CD4-positive, alpha-beta T cell treated with Interleukin-4 for 4 hours (primary cell): ENCODE measurements at places on chromosomes 5 and 9.

GRCh38 chr9:93004561-93004960 is 53.9 kb upstream of the SUSD3 start:
- no peak for DNase-seq

GRCh38 chr5:173324115-173325001 is 3.9 kb downstream of the STC2 start:
- no peak for DNase-seq

DNA sequence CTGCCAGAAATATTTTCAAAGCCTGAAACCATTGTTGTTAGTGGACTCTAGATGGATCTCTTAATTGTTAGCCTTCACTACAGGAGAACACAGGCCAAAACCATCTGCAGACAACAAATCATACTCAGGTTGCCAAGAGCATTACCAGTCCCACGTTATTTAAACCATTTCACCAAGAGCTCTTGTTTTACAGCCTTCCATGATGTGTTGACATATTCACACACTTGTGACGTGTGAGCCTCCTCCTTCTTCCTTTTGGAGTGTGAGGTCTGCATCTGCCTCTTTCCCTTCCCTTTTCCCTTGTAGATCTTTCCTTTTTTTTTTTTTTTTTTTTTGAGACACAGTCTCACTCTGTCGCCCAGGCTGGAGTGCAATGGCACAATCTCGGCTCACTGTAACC is 279.0 kb downstream of the AUH start:
- no peak for DNase-seq

DNA sequence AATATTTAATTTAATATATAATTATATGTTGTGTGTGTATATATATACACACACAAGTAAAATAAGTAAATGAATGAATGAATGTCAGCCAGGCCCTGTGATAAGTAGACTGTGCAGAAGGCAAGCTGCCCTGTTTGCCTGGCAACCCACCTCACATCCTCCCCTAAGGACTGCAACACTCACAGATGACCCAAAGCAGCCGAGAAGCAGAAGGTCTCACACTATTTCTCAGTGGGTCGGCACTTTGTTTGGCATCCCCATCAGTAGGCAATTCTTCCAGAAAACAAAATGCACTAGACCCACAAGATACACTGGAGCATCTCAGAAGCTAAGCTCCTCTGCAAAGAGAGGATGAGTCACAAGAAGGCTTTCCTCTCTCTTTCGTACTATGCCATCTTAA is 152.1 kb upstream of the GRAMD2B start:
- DNase-seq: no peak

DNA sequence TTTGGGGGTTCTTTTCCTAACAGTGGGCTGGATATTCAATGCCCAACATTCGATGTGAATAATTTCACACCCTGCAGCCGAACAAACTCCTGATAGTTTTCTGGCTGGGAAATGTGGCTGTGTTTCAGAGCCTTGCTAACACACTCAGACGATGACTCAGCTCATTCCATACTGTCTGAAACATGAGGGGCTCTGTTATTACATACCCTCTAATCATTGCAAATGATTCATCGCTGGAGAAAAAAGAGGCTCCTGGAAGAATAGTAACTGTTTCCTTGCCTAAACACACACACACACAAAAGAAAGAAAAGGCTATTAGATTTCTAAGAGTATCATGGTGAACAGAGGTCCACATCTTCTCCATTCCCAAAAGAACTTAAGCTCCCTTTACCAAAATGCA is 75.8 kb downstream of the OXCT1 start:
- DNase-seq: no peak

DNA sequence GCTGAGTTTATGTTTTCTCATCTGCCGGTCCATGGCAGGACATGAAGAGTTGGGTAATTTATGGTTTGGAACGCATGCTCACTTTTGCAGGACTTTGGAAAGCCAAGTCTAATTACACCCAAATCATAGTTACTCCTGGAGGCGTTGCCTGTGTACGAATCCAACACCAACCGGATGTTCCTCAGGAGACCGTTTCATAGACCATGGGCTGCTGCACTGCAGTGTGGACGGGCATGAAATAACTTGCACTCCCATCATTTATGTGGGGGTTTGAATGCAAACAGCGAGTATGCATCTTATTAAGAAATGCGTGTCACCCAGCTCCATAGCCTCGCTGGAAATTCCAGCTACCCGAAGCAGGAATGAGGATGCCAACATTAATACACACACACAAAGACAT is 96.1 kb upstream of the IRX2 start:
- DNase-seq: no peak

- DNase-seq: no peak
These were observed 288.5 kb upstream of the TMEM161B start for GRCh38 chr5:88557131-88557530.

GRCh38 chr9:113237026-113237425 is 15.7 kb downstream of the SLC31A1 start:
- no peak for DNase-seq

GRCh38 chr5:146825033-146825432 is 53.5 kb downstream of the PPP2R2B start:
- DNase-seq: no peak

DNA sequence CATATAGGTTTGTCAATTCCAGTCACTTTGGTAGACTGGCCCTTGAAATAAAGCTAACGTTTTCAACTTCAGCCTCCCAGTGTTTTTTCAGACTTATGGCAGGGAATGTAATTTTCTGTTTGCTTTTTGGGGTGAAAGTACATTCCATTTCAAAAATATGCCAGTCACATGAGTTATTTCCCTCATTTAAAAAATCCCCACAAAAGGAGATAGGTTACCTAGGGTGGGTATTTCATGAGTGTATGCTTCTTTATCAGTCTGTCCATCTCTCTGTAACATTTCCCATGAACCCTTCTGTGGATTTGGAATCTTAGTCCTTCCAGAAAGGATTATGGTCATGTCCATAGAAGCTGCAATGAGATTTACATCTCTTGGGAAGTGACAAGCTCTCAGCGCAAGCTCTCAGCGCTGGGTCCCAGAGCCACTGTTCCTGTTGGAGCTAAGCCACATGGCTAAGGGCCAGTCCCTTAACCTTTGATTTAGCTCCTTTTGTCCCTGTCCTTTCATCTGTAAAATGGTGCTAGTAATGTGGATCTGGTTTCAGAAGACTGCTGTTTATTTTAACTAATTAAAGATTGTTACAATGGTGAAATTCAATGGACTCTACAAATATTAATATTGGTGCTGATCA is 294.9 kb downstream of the NR3C1 start:
- no peak for DNase-seq

DNA sequence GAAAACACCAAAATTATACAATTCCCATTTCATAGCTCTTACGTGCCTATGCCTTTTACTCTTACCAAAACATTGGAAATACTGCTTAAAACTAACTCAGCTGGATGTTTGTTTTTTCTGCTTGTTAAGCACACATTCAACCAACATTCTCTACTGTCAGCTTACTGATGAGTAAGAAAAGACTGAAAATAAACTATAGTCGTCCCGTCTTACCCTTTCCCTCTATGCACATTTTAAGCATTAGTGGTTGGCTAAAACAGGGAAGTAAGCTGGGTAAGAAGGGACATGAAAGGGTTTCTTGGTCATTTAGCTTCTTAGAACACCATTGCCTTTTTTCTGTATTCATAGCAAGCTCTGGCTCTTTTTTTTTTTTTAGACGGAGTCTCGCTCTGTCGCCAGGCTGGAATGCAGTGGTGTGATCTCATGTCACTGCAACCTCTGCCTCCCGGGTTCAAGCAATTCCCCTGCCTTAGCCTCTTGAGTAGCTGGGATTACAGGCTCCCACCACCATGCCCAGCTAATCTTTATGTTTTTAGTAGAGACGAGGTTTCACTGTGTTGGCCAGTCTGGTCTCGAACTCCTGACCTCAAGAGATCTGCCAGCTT is 232.1 kb upstream of the PCSK5 start:
- DNase-seq: no peak

- DNase-seq: no peak
These were observed 81.5 kb upstream of the RASEF start for GRCh38 chr9:83144492-83144891.

DNA sequence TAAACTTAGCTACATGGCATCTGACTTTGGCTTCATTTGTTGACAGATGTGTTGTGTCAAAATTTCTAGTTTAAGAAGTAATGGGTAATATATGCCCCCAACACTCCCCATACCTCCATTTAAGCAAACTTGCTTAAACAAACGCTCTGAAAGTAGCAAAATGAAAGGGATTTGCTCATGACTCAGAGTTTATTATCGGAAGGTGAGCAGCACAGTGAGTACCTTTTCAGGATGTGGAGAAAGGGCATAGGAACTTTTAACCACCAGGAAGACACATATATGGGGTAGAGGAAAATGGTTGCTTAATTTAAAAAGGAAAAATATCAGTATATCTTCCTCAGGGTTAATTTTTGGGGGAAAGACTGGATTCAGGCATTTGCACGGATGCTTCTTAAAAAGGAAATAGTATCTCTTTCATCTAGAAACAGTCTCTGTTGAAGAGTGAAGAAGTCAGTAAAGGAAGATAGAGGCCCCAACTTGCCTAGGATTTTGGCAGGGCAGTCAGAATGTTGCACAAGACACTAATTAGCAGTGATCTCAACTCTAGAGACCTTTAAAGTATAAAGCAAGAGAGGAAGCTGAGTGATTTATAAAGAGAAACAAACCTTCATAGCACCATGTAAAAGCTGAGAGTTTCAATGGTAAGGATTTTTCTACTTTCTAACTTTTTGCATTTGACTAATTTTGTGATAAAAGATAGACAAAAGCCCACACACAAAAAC is 155.1 kb downstream of the TRIO start:
- no peak for DNase-seq

- DNase-seq: no peak
These were observed 159.3 kb downstream of the TMC1 start for GRCh38 chr9:72680593-72681282.

DNA sequence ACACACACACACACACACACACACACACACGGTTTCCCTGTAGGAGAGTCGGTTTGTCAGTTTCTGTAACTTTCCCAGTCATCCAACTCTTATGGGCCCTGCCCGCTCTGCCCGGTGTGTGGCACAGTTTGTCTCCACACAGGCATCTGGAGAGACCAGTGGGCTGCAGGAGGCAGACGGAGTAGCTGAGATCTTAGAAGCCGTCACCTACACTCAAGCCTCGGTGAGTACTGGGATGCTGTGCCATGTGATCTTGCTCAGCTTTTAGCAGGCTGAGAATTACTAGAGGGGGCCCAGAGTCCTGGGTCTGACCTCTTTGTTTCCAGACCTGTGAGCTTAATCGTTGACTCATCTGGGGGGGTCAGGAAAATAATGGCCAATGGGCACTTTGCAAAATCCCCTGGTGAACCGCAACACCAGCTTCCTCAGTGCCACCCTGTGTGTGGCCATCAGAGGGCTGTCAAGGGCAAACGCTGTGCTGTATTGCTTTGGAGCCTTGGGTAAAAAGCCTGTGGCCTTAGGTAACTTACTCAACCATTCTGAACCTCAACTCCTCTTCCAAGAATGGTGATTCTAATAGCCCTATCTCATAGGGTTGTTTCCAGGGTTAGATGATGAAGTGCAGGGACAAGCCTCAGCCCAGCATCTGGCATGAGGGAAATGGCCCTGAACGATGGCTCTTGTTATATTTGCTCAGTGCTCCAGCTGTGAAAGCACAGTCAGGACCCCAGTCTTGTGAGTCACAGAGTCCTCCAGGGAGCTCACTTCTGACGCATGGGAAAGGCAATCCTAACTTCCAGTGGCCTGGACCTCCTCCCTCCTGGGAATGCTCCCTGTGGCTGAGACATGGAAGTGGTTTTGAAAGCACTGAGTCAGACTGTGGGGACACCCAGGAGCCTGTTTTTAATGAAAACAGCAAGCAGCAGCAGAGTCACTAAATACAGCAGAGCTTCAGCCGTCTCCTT is 45.6 kb downstream of the COL15A1 start:
- no peak for DNase-seq

- no peak for DNase-seq
These were observed 1791.8 kb upstream of the WWC1 start for GRCh38 chr5:166499447-166500240.

- DNase-seq: no peak
These were observed 31.4 kb upstream of the SELENOP start for GRCh38 chr5:42842921-42843641.

- no peak for DNase-seq
These were observed 6.3 kb upstream of the MVB12B start for GRCh38 chr9:126320158-126320922.

GRCh38 chr5:72463449-72464052 is 43.7 kb downstream of the ZNF366 start:
- no peak for DNase-seq

DNA sequence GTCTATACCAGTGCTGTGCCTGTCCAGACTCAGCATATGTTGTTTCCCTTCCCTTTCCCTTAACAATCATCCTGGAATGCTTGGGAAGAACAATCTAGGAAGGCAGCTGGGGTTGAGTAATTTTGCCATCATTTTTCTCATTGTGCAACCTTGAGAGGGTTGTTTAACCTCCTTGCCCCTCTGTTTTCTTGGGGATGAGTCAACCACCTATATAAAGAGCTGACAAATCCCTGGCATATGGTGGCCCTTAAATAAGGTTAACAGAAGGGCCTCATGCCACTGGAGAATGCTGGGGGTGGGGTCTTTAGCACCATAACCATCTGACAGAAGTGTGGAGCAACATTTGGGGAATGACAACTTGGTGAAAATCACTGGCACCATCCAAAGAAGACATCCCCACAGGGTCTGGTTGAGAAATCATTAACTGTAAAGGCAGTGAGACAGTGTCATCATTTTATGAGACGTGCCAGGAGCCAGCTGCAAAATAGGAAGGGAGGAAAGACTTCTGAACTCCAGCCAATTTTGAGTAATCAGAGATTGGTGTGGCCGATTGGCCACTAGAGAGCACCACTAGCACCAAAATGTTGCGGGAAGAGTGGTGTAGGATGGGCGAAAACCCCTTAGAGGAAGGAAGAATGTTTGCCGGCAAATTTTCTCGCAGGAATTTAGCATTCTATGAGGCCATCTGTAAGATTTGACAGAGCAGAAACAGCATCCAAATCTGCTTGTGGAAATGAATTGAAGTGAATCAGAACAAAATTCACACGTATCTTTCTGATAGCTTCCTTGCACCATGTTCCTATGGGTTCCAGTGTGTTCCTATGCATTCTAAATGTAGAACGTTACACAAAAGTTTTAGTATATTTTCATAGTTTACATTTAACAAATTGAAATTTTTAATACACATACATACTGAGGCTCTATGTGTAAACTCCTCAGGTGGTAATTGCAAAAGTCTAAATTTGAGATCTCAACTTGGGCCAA is 113.8 kb downstream of the MSX2 start:
- no peak for DNase-seq

DNA sequence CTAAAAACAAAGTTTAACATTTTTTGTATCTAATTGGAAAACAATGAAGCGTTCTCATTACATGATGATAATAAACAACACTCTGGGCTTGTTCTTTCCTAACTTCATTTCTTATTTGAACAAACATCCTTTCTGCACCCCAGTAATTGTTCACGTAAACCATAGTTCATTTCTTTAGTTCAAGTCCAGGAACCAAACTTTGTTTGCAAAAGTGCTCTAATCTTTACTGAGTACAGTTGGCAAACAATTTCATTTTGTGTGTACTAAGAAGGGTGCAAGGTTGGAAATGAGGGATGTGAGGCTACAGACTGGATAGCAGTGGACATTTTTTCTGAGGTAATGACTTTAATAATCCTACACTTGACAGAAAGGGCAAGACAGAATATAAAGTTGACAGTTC is 113.5 kb downstream of the NREP start:
- no peak for DNase-seq

GRCh38 chr9:113858282-113858681 is 17.8 kb upstream of the ZNF618 start:
- no peak for DNase-seq
